ENCODE measurements at places on chromosomes 5 and 9.

DNA sequence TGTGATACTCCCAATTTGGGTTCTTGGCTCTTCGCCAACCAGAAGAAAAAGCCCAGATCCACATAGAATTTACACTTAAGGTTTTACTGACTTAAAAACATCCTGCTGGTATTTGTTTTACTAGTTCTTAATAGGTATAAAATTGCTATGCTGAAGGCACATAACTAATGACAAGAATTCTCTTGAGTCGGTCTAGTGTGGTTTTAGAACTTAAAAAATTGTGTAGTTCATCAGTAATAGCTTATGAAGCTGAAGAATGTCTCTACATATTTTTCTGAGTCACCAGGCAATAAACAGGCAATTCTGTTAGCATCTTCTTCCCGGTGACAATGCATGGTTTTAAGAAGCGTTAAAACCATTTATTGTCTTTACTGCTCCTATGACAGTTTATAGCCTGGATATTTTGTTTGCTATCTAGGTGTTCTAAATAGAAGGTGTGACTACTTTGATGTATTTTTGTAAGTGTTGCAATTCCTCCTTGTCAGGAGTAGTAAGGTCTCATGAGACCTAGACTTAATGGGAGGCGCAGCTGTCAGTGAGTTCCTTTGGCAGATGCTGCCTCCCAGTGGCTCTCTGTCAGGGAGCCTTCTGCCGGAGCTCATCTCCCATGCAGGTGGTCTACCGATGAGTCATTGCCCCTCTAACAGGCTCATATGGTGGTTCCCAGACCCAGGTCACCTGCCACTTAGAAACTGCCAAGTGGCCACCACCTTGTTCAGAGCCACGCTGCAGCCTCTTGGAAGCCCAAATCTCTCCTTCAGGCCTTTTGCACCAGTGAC lies 173.8 kb downstream of the MAST4 start:
- no peak for DNase-seq

DNA sequence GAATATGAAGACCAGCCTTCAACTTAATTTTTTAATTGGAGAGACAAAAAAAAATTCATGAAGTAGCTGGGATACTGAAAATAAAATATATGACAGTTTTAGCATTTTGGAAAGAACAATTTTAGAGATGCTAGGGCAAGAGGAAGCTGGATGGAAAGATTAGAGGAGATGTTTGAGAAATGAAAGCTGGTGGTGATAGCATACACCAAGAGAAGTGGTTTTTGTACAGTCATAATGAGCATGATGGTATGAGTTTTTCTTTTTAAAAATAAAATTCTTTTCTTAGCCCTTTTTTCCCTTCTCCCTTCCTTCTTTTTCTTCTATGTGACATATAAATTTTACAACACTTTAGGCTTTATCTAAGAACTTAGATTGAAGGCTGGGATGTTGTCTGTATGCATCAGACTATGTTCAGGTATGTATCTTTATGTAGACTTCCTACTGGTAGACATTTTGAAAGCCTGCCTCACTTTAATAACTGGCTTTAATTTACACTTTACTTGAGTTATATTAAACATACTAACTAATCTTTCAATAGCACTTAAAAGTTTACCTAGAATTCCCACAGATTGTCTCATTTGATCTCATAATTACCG lies 522.5 kb downstream of the TLE4 start:
- no peak for DNase-seq

DNA sequence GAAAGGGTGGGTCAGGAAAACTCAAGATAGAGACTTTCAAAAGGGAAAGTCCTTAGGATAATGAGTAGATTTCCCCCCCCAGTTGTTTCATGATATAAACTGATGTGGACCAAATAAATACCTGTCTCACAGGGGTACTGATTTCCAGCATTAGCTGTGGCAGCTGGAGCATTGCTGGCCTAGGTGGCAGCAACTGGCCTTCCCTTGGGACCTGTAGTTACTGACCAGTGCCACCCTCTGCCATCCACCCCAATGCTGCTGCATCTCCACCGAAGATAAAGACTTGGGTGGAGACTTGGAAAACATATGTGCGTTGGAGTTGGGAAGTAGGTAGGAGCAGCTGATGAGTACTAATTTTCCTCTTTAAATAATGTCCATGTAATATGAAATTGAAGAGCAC lies 71.8 kb downstream of the SYK start:
- DNase-seq: no peak

- DNase-seq: no peak
Measured at GRCh38 chr5:67974054-67974453, 241.5 kb upstream of the PIK3R1 start.

DNA sequence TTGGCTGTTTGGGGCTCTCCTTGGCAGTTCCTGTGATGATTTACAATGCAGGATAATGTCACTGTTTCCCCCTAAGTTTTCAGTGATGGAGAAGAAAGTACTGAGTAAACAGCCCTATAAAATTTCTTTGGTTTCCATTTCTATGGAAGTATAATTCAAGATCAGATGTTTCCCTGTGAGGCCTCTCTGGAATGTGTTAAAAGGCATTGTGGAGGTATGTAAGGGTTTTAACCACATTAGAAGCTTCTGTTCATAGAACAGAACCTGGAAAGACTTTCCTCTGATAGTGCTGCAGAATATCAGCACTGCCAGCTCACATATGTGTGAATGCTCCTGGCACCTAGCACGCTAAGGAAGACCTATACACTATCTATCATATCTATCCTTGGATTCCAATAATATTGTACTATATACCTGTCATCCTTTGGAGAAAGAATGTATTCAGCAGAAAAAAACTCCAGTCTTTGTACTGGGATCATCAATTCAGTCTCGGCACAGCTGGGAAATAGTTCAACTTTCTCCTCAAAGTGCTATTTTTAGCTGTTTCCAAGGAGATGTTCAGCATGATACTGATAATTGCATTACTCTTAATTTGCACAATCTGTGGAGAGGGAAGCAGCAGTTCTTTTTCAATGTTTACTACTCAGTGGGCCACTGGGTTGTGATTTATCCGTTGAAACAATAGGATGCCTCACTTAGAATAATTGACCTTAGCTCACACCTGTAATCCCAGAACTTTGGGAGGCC lies 21.9 kb downstream of the TTC1 start:
- no peak for DNase-seq

- no peak for DNase-seq
Measured at GRCh38 chr9:15138357-15138686, 168.7 kb downstream of the TTC39B start.

GRCh38 chr5:172985596-172985995 lies 2.0 kb downstream of the ATP6V0E1 start:
- no peak for DNase-seq

DNA sequence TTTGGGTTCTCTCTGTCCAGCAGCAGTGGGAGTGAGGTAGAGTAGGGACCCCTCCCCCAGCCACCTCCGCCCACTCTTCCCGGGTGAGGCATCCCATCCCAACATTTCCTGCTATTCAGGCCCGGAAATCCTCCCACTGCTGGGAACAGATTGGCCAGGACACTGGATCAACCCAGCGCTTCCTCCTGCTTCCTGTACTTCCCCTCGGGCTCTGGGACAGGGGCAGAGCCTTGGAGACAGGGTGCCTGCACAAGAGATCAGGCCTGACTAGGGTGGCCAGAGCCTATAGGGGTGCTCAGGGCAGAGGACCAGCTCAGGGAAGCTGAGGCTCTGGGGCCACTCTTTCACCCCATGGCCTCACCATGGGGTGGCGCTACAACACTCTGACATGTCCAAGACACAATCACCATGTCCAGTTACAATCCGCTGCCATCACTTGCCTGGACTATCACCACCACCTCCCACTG lies 14.5 kb downstream of the SH2D3C start:
- DNase-seq: no peak

Data from ascending aorta (tissue), 2 donors.